ENCODE measurements at places on chromosomes 12 and 14.

DNA sequence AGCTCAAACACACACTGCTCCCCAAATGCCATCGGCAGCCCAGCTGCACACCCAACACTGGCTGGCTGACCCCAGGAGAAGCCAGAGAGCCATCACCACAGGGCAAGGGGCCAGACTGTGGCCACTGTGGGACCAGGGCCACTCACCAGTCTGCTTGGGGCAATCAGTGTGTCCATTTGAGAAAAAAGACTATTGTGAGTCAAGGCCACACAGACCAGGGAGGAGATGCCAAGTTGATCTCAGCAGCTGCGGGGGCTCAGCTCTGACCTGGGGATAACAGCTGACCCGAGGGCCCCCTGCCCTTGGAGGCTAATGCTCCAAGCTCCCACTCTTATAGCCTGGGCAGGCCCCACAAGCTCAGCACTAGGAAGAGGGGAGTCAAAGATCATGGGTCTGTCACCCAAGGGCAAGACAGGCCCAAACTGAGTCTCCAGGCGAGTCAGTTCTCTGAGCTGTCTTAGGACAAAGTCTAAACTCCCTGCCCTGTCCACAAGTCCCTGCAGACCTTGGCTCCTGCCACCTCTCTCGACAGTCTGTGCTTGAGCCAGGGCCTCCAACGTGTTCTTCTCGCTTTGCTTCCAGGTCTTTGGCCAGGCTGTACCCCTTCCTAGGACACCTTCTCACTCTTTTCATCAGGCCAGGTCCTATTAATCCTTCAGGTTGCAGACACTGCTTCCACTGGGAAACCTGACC lies 30.1 kb upstream of the PNMA1 start:
- no peak for DNase-seq

GRCh38 chr12:123401753-123402683 lies 18.1 kb downstream of the KMT5A start:
- DNase-seq, result no peak

DNA sequence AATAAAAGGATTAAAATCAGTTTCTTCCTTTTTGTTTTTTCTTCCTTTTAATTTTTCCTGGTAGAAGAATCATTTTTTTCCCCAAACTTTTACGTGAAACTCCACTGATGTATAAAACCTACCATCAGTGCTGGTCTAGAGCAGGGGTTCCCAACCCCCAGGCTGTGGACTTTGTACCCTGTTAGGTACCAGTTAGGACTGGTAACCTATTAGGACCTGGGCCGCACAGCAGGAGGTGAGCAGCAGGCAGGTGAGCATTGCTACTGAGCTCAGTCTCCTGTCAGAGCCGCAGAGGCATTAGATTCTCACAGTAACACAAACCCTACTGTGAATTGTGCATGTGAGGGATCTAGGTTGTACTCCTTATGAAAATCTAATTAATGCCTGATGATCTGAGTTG lies 10.1 kb downstream of the SMCO2 start:
- DNase-seq, result no peak

DNA sequence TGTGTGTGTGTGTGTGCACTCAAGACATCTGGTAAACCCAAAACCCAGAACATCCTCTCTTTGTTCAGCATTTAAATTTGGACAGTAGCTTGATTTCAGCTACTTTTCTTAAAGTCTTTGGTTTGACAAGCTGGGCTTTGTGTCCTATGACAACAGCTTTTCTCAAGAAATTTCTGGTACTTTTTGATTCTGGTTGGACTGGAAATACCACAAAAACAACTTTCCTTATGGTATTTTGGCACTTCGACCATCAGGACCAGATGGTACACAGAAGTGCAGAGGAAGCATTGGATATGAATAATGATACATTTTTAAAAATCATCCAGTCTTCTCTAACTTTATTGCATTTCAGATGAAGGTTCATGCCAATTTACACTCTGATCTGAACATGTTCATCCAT lies 286.6 kb upstream of the FLRT2 start:
- DNase-seq, result no peak

DNA sequence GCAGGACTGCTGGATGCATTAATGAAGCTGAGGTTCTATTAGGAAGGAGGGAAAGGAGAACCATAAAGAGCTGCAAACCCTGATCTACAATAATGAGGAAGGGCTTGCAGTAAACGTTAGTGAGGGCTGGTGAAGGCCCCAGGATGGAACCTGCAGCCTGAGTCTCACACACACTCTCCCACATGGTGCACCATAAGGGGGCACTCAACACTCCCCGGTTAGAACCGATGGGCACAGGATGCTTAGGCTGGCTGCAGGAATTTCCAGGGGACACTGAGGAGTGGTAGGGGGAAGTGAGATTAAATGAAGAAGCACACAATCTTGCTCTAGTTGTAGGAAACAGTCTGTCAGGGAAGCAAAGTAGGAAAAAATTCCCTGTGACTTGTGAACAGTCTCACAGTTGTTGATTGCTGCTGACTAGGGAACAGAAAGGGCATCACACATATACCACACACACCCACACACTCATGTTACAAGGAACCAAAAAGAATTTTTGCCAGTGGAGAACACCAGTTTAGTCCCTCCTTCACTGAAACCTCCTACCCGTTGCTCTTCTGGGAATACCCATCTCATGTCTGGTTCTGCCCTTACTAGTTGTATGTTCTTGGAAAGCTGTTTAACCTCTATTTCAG lies 56.2 kb upstream of the FERMT2 start:
- DNase-seq, result no peak

- no peak for DNase-seq
These were observed 24.4 kb upstream of the DUSP16 start for GRCh38 chr12:12586879-12587675.

DNA sequence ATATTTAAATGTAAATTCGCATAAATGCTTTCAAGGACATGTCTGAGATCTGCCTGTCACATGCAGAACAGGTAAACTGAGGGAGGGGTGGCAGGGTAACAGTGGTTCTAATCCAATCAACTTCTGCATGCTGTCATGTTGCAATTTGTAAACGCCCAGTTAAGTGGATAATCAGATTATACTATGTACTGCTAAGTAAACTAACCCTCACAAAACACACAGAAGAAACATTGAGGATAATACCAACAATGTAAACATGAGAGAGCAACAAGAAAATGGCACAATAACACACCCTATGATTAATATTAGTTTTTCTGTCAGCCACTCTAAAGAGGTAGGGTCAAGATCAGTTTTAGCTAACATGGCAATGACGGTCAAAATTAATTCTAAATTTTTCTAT lies 123.7 kb downstream of the KIF21A start:
- no peak for DNase-seq

DNA sequence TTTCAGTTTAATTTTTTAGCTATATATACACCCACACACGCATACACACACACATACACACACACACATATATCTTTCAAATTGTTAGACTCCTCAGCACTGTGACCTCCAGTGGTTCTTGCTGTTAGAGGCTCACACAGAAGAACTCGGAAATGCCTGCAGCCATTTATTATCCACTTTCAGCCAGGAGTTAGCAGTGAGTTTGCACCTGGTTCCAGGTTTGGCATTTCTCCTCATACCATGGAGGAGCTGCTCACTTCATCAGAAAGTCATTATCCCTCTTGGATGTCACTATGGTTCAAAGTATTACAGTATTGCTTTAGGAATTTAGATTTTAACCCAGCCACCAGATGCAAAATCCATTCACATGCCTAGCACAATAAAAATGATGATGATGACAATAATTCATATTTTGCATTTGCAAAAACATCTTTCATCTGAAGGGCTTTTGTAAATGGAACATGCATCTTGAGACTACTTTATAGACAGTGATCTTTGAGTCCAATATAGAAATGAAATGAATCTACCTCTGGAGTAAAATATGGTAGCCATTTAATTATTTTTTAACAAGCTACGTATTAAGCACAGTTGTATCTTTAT lies 42.3 kb downstream of the NPAS3 start:
- DNase-seq, result no peak

DNA sequence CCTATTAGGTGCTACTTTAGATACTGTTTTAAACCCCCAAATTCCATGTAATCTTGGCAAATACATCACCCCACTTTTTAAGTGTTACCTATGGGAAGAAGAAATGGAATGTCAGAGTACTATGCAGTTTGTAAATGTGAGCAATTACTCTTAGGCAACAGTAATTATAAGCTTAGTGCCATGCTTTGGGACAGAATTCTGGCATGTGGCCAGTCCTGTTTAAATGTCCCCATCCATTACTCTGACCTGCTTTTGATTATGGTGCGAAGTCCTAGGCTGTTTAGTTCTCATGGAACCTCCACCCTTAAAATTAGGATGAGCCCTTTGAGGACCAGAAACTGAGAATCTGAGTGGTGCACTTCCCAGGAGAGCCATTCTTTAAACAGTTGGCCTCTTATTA lies 321.4 kb upstream of the RGS6 start:
- DNase-seq, result no peak

DNA sequence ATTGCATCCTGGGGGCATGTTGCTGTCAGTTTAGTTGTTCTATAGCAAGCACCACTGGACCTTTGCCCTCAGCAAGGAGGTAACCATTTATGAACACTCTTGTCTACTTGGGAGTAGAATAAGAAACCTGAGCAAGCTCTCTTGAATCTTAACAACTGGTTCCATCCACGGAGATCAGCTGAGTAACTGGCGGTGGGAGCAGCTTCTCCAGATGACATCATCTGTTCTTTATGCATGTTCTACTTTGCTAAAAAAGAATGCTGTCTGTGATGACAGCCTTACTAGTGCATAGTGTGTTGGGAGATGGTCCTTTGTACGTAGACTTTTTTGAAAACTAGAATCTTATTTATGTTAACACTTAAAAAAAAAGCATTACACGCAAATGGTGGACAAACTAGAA lies 17.7 kb downstream of the SLC4A8 start:
- no peak for DNase-seq

- no peak for DNase-seq
These were observed 1.2 kb downstream of the KRT86 start for GRCh38 chr12:52275686-52276085.

GRCh38 chr12:122965851-122966742 lies at the start of gene ABCB9:
Gene ABCB9, minus strand, starts transcription at chr12:122966463. Its CDS starts 6,228 bp downstream, at chr12:122960235.
- DNase-seq, result peak; percentile 93

- DNase-seq, result no peak
These were observed 31.0 kb upstream of the TC2N start for GRCh38 chr14:91898372-91898771.

DNA sequence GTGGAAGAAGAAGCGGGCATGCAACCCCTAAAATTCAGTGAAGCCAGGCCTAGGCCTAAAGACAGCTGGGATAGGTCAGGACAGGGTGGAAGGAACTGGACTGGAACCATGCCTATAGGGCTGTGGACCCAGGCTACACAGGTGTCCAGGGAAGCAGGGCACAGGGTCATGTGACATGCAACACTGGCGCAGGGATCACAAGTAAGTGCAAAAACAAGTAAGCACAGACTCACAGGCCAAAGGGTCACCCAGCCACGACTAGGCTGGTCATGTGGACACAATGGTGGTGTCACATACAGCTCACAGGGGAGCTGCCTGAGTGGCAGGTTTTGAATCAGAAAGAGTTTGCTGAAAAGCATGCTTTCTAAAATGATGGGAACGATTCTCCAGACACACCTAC lies 195.7 kb downstream of the SPTSSA start:
- no peak for DNase-seq

- no peak for DNase-seq
These were observed 107.7 kb upstream of the PRKD1 start for GRCh38 chr14:30035361-30035760.

GRCh38 chr14:57928732-57929131 lies 62.8 kb upstream of the SLC35F4 start:
- no peak for DNase-seq

- DNase-seq, result no peak
These were observed 159.7 kb upstream of the BMP4 start for GRCh38 chr14:54116198-54116885.

- DNase-seq, result no peak
These were observed 443.6 kb upstream of the SYT1 start for GRCh38 chr12:78420991-78421390.

DNA sequence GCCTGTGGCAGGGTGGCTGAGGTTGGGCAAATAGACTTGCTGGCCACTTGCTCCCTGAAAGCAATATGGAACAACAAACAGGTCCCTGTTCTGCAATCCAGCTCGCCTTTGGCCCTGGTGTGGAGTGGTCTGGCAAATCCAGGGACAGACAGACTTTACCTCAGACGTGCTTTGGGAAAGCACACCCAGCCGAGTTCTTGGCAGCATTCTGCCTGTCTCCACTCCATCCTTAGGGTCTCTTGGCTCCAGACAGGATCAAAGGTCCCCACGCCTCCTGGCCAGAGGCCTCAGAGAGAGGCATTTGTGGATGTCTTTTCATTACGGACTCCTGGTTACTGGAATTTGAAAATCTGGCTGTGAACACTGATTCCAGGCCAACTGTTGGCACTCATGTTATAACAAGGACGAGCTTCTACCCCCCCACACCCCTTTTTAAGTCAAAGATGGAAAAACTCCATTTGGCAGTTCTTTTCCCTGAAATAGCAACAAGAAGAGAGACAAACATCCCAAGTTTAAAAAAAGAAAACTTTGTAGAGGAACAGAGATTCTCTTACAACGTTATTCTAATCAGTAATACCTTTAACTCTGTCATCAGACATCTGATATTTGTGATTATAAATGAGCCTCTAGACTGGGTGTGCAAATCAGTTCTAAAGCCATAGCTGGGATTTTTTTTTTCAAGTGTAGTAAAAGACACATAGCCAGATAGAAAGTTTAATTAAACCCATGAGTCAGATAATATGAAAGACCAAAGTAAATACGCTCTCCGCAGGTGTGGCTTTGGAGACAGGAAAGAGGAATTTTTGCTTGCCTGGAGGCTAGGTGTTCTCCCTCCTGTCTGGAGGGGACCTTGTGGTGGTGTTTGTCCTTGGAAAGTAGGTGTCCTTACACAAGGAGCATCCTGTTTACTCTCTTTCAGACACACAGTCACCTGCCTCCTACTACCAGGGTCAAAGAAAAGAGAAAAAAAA lies 60.7 kb downstream of the GALNT8 start:
- DNase-seq, result no peak

DNA sequence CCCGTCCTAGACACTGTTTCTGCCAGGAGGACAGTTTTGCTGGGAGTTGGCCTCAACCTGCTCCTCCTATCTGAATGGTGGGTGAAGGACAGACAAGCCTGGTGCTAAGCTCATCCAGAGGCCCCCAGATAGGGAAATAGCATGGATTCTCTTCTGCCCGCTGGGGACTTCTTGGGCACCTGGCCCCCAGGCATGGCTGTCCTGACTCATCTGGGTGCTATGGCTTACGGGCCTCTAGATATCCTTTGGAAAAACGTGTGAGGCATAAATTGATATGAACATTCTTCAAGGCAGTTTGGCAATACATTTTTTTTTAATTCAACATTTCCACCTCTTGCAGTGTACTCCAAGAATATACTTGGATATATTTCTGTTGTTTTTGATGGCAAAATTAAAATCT lies 8.6 kb downstream of the TECPR2 start:
- no peak for DNase-seq

GRCh38 chr12:11769723-11770514 lies 120.4 kb downstream of the ETV6 start:
- DNase-seq, result no peak

GRCh38 chr14:80792771-80793170 lies 148.8 kb downstream of the CEP128 start:
- DNase-seq, result no peak
